BE2C (cell line): ENCODE measurements at places on chromosomes 2 and 18.

DNA sequence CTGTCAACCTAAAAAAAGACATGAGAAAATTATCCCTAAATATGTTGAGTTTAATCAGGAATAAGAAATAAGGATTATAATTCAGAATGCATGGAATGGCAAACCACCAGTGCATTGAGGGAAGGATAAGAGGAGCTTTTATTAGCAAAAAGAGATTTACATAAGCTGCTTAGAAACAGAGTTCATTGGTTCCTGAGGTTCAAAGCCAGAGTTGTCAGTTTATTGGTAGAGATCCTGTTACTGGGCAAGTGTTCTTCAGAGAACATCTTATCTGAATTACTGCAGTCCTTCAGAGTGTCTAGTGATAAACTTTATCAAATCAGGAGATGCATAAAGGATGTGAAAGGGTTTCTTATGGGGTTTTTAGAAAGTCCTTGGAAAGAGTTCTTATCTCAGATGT lies 76.0 kb upstream of the MEX3C start:
- no peak for DNase-seq

DNA sequence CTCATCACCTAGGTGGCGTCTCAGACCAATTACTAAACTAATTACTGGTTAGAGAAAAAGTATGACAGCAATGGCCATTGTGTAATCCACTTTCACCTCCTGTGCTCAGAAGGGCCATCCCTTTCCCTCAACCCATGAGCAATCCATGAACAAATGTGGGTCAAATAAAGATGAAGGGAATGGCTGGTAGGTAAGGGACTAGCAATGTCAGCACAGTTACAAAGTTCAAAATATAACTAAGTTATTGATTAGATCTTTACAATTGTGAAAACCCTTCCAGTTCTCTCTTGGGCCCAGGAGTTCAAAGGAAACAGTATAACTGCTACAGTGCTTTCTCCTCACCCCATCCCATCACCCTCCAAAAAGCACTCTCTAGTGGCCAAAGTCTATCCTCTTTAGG lies 98.3 kb downstream of the DTNA start:
- no peak for DNase-seq

- no peak for DNase-seq
These were observed 34.1 kb downstream of the NOP58 start for GRCh38 chr2:202299712-202300111.

DNA sequence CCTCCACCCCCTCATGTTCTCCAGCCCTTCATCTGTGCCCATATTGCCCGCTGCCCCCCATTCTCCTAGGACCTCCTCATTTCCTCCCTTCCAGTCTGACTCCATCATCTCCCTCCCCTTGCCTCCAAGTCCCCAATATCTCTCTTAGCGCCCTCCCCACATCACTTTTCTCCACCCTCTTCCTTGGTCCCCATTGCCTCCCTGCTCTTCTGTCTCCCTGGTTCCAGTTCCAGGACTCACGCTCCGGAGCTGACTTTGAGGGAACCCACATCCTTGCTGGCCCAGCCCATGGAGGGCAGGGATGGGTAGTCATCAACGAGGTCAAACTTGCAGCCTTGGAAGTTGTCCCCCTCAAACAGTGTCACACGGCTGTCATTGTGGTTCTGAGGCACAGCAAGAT lies 2.6 kb downstream of the CRYBA2 start:
- DNase-seq, result no peak

DNA sequence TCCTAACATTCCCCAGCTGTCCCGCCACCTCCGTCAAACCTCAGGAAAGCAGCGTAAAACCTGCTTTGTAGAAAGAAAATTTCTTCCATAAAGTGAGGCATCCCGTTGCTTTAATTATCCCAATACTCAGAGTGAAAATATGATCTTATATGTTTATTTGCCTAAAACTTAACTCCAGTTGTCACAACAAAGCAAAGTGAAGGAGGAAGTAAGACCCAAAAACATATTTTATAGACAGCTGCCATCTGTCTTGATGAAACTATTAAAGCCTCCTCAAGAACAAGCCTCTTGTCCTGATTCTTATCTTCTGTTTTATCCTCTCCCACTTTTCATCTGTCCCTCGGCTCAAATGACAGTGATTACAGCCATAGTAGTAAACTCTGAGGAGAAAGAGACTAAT lies 28.9 kb upstream of the LPIN2 start:
- DNase-seq, result no peak

DNA sequence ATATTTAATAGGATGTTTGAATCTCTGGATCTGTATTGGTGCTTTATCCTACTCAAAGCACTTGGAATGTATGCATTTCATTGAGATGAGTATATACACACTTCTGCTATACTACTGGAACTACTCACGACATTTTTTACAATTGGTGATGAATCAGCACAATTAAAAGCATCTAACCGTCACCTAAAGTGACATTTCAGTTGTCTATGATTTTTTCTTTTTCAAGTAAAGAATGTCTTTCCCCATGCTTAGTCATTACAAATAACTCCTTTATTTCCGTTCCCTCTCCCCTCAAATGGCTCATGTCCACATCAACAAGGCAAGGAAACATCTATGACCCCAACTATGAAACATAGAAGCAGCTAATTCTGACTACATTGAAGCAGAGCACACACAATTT lies 77.3 kb downstream of the CLIP4 start:
- no peak for DNase-seq

GRCh38 chr2:186950694-186951093 lies 101.7 kb upstream of the ZSWIM2 start:
- no peak for DNase-seq

DNA sequence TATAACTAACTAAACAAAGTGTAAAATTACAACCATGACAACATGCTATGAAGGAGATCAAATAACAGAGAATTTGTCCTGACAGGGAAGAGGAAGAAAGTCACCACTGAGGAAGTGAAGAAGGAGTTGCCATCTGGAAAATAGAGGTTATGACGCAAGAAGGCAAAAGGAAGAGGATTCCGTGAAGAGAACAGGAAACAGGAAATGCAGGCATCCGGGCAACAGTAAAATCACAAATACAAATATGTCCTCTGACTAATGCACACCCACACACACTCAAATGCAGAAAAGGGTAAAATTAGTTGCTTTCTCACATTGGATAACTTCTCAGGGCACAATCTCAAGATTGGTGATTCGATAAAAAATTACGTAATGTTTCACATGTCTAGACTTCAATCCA lies 278.4 kb downstream of the TMX3 start:
- DNase-seq, result no peak

GRCh38 chr2:7866825-7867224 lies 815.0 kb upstream of the ID2 start:
- DNase-seq, result no peak

- DNase-seq, result no peak
These were observed 71.0 kb upstream of the MMADHC start for GRCh38 chr2:149658553-149658952.

DNA sequence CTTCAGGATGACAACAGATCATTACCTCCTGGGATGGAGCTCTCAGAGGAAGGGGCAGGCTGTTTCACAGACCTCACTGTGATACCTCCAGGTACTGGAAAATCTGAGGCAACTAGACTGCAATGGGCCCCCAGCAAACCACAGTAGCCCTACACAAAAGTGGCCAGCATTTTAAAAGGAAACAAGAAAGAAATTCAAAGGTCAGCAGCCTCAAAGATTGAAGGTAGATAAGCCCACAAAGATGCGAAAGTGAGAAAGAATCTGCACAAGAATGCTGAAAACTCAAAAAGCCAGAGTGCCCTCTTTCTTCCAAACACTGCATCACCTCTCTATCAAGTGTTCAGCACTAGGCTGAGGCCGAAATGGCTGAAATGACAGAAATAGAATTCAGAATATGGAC lies 499.5 kb upstream of the CHAC2 start:
- no peak for DNase-seq

DNA sequence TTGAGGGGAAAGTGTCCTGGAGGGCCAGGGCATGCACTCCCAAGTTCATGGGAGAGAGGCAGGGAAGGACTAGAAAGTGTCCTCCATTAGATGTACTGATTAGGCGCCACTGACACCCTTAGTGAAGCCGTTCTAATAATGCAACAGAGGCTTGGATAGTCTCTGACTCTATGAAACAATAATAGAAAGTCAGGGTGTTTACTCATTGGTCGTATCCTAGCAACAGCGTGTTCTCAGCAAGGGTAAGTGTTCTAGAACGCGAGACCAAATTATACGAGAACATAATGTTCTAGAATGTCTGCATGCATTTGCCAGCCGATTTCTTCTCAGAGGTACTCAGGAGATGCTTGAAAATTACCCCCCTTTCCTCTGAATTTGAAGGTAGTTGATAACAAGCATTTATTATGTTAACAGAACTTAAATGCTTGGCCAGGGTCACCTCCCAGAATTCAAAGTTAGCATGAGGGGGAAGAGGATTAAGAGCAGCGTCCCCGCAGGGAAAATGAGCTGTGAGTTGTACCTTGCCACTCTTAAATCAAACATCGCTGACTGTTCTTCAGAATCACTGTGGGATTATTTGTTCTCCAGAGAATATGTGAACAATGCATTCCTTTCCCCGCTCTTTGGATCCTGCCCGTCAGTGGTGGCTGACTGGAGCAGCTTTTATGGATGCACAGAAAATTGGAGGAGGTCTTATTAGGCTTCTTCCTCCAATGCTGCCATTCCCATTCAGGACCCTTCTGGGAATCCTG lies 33.7 kb upstream of the PDIA6 start:
- DNase-seq, result no peak

DNA sequence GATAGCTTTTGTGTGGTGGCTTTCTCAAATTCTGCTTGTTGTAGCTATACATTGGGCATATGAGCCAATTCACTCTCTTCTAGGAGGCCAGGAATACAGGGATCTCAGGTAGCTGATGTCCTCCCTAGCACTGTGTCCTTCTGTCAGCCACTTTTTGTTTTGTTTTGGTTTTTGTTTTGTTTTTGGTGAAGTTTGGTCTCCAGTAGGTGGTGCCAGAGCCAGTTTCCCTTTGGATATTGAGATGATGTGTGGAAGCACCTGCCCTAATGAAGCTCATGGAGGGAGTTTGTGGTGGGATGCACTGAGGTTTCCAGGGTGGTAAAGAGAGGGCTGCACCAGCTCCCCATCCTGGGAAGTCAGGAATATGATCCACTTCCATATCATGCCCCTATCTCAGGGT lies 100.5 kb upstream of the VWC2L start:
- DNase-seq, result peak; percentile 15

DNA sequence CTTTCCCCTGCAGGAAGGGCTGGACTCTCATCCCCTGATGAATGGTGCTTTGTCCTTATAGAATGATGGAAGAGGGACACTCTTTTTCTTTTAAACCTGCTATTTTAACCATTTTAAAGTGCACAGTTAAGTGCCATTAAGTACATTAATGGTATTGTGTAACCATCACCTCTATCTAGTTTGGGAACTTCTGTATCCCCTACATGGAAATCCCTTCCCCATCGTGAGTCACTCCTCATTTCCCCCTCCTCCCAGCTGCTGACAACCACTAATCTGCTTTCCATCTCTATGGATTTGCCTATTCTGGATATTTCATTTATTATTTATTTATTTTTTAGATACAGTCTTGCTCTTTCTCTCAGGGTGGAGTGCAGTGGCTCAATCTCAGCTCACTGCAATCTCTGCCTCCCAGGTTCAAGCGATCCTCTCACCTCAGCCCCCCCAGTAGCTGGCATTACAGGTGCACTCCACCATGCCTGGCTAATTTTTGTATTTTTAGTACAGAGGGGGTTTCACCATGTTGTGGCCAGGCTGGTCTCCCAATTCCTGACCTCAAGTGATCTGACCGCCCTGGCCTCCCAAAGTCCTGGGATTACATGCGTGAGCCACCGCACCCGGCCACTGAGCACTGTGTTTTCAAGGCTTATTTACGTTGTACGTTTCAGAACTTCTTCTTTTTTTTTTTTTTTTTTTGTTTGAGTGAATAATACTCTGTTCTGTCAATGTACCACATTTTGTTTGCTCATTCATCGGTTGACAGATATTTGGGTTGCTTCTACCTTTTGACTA lies 15.8 kb downstream of the DGKD start:
- DNase-seq, result no peak

DNA sequence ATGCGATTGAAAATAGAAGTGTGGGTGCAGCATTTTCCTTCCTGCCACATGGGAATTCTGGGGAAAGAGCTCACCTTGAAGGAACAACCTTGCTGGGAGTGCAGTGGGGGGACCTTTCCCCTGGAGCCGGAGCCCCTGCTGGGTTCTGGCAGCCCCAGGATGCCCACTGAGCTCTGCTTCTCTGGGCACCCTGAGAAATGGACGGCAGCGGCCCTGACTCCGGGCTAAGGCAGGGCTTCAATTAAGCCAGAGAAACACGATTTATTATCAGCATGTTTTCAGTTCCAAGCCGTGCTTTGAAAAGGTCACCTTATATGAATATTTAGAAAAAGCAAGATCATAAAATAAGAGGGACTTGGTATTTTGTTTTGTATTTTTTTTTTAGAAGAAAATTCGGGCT lies 68.5 kb downstream of the KLHL29 start:
- DNase-seq, result no peak

- DNase-seq, result no peak
These were observed 1.8 kb downstream of the LAPTM4A start for GRCh38 chr2:20049637-20050036.

- peak; percentile 64 for DNase-seq
These were observed 83.9 kb downstream of the ARHGEF4 start for GRCh38 chr2:130920415-130921163.

DNA sequence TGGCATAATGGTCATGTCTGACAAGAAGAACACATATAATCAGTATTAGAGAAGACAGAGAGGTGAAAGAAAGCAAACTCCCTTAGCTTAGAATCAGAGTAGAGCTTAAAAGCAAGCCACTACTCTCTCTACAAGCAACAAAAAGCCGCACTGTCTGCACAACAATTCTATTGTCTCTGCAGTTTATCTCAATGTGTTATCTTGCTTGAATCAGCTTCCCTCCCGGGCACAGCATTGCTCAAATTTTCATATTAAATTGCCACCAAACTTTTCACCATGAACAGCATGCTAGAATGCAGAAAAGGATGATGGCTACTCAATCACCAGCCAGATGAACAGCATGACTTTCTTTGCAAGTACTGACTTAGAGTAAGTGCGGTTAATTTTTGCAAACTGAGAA lies 356.0 kb upstream of the KYNU start:
- no peak for DNase-seq

- DNase-seq, result no peak
These were observed 47.4 kb downstream of the SLC35F5 start for GRCh38 chr2:113709022-113709421.

DNA sequence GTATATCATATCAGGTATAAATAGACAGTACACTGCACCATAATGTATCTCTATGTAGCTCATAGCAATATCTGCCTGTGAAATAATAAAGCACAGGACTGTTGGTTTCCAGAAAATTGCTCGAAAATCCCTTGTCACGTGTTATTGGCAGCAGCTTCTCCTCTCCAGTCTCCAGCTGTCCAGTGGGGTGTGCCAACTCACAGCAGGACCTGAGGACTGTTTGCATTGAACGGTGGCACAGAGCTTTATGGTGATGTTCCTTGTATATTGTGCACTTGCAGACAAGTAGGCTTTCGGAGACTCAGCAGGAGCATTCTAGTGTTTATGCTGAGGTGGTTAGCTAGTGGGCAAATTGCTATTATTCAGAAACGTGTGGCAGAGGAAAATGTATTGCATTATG lies 182.2 kb upstream of the ATP5MC3 start:
- DNase-seq, result no peak
